ENCODE measurements at places on chromosomes 1 and 21.

GRCh38 chr1:58611861-58612385, 34.9 kb upstream of the TACSTD2 start:
- DNase-seq, result no peak

DNA sequence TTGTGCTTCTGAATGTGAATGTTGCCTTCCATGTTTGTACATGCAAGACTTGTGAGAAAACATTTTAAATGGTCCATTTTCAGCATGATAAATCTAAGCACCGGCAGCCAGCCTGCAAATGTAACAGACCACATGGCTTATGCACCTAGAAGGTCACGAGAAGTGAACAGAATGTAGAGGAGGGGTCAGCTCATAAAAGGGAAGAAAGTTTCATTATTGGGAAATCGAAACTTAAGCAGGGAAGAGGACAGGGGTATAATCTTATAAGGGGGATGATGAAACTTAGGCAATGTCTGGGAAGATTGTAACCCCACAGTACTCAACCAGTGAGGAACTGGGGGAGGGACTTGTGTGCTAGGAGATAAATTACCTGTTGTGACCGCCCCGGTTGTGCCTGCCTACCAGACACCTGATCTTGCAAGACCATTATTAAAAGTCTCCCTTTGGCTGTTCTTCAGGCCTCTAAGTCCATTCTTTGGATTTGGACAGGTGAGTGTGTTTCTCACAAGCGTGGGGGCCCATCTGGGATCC, 37.7 kb upstream of the VN1R5 start:
- DNase-seq, result no peak

GRCh38 chr1:76371941-76372340, 297.4 kb downstream of the ST6GALNAC3 start:
- DNase-seq, result no peak

DNA sequence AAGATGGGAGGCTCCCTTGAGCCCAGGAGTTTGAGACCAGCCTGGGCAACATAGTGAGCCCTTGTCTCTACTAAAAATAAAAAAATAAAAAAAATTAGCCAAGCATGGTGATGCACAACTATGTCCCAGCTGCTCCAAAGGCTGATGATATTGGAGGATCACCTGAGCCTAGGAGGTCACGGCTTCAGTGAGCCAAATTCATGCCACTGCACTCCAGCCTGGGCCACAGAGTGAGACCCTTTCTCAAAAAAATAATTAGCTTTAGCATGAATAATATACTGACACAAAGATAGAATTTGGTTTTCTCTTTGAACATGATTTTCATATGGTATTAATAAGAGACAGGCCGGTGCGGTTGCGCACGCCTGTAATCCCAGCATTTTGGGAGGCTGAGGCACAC, 88.8 kb downstream of the DESI2 start:
- DNase-seq, result no peak

DNA sequence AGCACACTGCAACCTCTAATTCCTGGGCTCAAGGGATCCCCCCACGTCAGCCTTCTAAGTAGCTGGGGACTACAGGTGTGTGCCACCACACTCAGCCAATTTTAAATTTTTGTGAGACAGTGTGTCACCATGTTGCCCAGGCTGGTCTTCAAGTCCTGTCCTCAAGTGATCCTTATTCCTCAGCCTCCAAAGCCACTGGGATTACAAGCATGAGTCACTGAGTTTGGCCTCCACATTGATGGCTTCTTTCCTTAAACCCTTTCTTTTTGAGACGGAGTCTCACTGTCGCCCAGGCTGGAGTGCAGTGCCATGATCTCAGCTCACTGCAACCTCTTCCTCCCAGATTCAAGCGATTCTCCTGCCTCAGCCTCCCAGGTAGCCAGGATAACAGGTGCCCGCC, 7.6 kb downstream of the KPNA6 start:
- no peak for DNase-seq

DNA sequence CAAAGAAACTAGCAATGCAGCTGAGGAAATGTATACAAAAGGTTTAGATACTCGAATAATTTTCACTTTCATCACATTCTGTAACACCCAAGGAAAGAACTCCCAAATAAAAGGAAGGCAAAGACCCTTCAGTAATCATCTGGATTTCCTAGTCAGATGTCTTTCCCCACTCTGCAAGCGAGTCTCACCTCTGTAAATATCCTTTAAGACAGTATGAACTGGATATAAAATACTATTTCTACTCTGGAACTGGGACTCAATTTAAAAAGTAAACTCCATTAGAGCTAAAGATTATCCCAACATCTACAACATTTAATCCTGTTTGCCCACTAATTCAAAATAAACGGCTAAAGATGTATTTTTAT, 27.0 kb downstream of the C2CD2 start:
- DNase-seq, result no peak

DNA sequence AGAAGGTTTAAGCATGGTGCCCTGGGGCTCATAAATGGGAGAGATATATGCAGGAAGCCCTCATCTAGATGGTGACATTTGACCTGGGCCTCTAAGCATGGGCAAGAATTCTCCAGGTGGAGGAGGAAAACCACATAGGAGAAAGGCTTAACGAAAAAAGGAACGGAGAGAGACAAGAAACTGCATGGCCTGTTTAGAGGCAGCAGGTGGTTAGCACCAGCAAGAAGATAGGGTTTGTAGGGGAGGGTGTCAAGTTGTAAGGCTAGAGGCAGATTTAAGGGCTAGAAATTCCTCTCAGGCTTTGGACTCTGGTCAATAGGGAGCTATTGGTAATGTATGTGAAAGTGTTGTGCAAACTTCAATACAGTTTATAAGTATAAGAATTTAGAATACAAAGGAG, 8.2 kb upstream of the MAPKAPK2 start:
- DNase-seq, result no peak

DNA sequence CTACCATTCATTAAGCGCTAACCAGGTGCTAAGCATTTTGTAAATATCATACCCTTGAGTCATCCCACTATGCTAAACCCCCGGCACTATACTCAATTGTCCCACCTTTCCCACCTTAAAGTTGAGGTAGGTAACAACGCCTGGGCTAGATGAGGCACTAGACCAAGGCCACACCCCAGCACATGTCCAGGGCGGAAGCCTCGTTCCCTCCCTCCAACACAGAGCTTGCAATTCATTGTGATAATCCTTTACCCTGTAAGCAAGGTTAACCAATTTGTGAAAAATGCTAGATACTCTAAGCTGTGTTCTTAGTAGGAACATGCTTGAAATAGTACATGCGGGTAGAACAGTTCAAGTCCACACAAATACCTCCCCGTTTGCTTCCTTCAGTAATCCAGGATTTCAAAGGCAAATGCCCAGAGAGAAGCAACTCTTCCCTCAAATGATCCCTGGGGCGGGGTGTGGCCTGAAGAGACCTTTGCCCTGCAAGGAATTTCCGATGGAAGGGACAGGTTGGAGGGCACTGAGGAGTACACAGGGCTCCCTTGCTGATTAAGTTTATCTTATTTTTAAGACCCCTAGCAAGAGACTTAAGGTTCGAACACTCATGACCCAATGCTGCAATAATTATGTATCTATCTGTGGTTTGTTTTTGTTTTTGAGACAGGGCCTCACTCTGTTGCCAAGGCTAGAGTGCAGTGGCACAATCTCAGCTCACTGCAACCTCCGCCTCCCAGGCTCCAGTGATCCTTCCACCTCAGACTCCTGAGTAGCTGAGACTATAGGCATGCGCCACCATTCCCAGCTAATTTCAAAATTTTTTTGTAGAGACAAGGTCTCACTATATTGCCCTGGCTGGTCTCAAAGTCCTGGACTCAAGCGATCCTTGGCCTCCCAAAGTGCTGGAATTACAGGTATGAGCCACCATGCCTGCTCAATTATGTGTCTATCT, 2.6 kb downstream of the RSPH1 start:
- no peak for DNase-seq

DNA sequence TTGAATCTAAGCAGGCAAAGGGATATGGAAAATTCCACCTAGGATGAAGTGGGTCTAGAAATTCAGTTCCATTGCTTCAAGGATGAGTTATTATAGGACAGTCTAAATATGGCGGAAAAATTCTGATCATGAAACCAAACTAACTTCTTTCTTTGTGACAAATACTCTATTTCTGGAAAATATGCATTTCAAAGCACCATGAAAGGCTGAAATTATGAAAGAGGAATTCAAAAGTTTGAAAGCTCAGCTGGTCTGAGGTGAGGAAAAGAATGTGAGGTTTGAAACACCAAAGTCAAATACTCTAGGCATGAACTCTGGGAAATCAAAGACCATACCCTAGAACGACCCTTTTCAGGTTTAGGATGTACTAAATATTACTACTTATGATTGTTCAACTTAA, 36.4 kb upstream of the COL11A1 start:
- DNase-seq, result no peak

DNA sequence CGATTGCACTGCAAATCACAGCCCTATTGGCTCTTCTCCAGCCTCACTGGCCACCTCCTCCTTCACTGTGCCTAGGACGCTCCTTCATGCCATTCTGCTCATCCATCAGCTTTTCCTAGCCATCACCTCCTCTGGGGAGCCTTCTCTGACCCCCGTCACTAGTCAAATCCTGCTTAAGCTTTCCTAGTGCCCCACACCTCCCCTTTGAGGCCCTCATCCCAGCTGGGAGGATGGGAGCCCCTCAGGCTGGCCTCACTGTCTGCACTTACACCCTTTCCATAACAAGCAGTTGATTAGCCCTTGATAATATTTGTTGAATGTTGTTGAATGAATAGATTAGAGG, 50.7 kb downstream of the KLHDC7A start:
- DNase-seq, result no peak

- DNase-seq, result no peak
Observed at GRCh38 chr21:46065914-46066551, 31.9 kb upstream of the COL6A2 start.

DNA sequence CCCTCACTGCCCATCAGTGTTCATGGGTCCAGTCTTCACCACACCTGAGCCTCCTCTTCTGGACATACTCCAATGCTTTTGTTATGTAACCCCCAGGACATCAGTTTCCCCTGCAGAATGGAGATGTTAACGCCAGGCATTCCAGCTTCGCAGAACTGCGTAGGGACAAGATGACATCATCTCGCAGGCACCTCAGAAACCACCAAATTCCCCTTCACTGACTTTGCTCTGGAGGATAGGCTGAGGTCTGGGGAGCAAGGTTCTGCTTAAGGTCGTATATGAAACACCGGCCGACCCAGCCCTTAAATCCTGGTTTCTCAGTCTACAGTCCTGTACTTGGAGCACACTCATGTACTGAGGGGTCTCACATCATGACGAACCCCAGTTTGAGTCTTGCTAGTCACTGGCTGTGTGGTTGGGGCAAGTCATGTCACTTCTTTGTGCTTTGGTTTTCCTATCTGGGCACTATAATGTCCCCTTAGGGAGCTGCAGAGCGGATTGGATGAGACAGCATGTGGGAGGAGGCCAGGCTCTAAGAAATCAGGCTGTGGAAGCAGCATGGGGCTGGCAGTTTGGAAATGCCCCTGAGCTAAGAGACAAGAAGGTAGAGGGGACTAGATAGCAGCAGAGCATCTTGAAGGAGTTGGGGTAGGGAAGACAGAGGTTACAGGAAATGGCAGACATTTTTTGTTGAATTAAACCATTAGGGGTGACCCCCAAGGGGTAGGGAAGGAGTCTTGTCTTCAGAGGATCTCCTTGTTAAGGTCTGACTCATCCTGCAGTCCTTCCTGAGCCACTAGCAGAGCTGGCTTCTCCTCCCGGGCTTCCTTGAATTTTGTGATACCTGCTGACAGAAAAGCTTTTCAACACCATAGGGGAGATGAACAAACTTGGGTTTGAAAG, 138.3 kb downstream of the FOXD2 start:
- no peak for DNase-seq

GRCh38 chr1:184567009-184567408, 180.2 kb downstream of the C1orf21 start:
- DNase-seq, result no peak

DNA sequence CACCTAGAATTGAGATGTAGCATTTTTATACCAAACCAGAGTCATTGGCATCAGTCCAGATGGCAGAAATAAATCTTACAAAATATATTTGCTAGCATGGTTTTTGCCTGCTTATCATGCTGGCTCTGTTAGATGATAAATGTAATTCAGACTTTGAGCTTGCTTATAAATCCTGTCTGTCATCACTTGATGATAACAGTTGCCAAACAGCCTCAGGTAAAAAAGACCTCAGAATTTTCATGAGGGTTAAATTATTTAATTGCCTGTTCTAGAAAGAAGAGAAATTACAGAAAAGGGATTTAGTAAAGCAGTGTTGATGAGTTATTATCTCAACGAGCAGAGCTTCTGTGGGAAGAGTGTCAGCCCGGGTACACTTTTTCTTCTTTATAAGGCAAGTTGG, 83.3 kb downstream of the FNBP1L start:
- DNase-seq, result no peak

DNA sequence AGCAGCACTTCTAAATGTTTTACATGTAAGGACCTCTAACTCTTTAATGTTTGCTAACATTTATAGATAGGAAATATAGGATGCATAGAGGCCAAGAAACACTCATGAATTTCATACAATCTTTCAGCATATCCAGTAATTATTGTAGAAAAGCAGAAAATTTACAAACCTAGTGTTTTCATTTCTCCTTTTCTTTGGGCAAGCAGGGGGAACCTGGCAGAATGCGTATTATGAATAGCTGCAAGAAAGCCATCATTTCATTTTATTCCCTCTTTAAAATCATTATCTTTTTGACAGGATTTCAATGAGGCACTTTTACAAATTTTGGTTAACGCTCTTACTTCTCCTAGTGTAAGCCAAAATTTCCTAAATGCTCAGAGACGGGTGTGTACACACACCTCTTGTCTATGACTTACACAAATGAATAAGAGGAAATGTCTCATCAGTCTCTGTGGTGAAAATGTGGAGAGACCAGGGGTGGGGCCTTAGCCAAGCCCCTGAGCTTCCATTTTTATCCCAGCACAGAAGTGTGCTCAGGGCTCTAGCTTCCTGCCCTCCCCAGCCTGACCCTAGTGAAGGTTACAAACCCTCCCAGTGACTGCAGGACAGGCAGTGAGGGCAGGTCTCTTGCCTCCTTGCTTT, 91.6 kb downstream of the LRRC8C start:
- DNase-seq, result peak; percentile 41

- no peak for DNase-seq
Observed at GRCh38 chr1:110081061-110081460, 10.6 kb upstream of the ALX3 start.

DNA sequence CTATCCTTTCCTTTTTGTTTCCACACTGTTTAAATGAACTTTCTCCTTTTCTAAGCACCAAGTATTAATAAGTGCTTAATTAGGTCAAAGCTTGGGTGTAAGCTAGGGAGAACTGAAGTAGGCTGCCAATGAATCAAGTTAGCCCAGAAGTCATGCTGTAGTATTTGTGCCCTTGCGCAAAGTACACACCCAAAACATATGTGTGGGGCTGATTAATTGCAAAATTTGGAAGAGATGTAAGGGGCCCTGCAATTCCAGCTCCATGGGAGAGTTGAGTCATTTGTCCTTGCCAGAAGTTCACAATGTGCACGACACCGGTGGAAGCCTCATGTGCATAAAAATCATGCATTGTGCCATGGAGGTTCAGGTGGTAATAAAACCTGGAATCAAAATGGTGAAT, 18.6 kb upstream of the NTNG1 start:
- no peak for DNase-seq

GRCh38 chr1:17669866-17670451, 85.2 kb upstream of the ACTL8 start:
- DNase-seq, result no peak
